ENCODE measurements at places on chromosomes 12 and 14.

- no peak for DNase-seq
Observed at GRCh38 chr12:63152321-63152700, 1.3 kb upstream of the AVPR1A start.

DNA sequence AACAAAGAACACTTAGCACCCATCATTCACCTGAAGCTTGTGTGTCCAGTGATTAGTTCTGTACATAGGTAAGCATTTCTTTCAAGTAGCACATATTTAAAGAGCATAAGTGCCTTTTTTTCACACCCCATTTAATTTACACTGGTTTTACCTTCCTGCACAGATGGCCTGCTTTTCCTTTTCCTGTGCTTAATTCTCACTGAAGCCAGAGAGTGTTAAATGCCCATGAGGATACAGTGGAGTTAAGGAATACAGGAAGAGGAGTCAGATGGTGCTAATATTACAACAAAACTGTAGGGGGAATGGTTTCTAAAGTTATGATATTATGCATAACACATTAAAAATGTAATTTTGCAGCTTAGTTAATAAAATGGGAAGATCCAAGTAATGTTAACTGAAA is 31.0 kb upstream of the SLC38A1 start:
- DNase-seq, result no peak

GRCh38 chr12:111503116-111503515 is 96.0 kb downstream of the ATXN2 start:
- no peak for DNase-seq

GRCh38 chr12:112894128-112894527 is 12.6 kb upstream of the OAS1 start:
- DNase-seq, result no peak

GRCh38 chr12:57753756-57754337 is 1.1 kb upstream of the MARCHF9 start:
- DNase-seq, result no peak

DNA sequence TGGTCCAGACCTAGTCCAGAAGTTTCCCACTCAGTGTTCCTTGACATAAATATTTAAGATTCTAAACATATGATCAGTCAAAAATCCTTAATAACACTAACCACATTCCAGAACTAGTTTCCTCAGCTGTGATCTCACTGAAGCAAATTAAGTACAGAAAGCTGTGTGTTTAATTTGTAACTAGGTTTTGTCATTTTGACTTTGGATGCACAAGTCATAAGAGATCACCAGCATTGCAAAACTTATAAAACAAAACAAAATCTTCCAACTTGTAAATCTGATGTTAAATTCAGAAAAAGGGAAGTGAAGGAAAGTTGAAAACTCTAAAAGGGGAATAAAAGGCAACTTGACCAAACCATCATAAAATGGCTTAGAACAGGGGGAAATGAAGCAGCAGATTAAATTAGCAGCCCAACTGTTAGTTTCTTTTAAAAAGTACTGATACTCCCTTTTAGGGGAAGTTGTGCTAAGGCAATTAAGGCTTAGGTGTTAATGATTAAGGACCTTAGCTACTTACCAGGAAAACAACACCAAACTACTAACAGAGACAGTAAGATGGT is 56.6 kb downstream of the SH2B3 start:
- DNase-seq, result no peak

GRCh38 chr12:46664761-46665287 is 161.0 kb downstream of the SLC38A4 start:
- no peak for DNase-seq

DNA sequence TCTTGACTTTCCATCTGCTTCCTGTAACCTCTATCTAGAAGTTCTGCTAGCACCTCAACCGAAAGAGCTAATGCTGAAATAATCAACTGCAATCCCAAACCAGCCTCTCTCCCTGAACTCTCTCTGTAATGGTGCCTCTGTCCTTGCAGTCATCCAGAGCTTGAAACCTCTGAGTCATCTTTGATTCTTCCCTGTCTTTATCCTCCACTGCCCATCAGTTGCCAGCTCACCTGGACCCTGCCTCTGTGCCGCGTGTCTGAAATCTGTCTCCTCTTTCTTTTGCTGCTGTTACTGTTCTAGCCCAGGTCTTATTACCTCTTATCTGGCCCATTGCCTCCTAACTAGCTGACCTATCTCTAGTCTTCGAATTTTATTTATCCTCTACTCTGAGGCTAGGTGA is 15.5 kb downstream of the CLSTN3 start:
- no peak for DNase-seq

GRCh38 chr14:36014236-36014635 is 162.3 kb downstream of the PTCSC3 start:
- DNase-seq, result no peak

Measured in posterior cingulate gyrus (tissue), 11 donors.